Iris pigment epithelial cell (primary cell): ENCODE measurements at places on chromosomes 5 and 9.

DNA sequence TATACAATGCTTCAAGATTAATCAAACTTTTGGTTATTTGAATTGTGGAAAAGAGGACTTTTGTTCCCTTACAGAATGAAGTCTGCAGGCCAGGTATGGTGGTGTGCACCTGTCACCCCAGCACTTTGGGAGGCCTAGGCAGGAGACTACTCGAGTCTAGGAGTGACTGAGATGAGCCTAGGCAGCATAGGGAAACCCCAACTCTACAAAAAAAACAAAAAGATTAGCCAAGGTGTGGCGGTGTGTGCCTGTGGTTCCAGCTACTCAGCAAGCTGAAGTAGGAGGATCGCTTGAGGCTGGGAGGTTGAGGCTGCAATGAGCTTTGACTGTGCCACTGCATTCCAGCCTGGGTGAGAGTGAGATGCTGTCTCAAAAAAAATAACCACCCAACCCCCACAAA, 9.3 kb downstream of the CCNH start:
- no peak for DNase-seq

GRCh38 chr5:181053488-181054121, 13.5 kb downstream of the BTNL9 start:
- DNase-seq = no peak

DNA sequence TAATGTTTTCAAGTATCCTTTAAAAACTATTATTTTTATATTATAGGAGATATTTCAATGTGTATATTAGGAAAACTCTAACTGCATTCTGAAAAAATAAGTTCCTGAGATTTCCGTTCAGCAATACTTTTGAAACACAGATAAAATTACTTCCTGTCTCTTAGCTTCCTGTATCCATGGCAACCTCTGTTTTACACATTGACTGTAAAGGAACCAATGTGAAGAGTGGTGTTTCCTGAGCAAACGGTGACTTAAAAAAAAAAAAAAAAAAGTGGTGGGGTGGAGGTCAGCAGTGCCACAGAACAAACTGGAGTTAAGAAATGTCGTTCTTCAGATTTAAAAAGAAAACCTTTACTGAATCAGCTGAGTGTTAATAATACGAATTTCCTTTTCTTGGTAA, at the start of gene LRRC70:
Gene LRRC70, plus strand, starts transcription at position 280 of the 400 bp plus-strand sequence. CDS start 620 bp downstream, outside the sequence.
- peak; percentile 90 for DNase-seq

- DNase-seq = peak; percentile 49
Measured at GRCh38 chr5:31407921-31408693, 123.8 kb downstream of the DROSHA start.

DNA sequence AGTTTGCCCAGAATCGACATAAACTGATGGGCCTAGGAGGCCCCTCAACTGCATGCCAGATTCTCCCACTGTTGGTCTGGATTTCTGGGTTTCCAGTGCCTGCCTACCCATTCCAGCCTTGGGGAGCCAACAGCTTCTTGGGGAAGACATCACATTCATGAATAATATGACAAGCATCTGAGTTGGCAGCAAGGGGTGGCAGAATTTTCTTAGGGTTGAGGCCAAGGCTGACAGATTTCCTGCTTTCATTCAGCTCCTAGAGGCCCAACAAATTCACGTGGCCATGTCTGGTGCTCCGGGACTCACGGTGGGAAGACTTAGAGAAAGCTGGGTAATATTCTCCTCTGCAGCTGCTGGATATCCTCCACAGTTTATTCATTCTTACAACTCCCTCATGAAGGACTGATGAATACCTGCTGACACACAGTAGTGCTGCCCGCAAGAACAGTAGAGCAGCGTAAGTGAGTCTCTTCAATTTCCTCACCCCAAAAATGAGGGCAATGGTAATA, 305.0 kb upstream of the TNC start:
- no peak for DNase-seq

DNA sequence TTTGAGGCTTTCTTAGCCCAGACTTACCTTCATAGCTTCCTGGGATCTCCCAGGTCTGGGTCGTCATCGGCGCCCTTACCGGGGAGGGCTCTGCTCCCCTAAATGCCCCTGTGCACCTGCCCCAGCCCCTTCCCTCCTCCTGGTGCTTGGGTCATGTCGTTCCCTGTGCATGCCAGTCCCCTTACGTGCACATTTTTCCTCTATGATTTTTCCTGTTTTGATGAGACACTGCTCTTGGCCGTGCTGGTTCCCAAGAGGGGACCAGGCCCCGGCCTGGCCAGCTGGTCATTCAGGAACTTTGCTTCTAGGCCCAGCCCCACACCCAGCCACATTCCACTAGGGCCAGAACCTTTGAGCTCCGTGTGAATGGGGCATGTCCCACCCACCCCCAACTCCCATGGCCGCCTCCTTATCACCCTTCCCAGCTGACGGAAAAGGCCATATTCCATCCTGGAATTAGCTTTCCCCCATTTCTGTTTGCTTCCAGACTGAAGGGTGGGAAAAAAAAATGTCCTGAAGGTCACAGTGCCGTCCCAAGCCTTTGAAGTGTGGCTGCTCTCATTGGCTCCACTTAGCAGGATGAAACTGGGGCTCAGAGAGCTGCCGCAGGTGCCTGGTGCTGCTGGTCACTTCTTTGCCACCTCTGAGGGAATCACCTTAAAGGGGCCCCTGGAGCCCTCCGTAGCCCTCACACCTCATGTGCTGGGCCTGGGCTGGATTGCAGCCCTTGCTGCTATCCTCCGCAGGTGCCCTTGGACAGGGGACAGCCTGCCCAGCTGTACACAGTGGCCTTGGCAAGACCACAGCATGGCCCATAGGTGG, 25.1 kb downstream of the ERGIC1 start:
- DNase-seq = peak; percentile 76

DNA sequence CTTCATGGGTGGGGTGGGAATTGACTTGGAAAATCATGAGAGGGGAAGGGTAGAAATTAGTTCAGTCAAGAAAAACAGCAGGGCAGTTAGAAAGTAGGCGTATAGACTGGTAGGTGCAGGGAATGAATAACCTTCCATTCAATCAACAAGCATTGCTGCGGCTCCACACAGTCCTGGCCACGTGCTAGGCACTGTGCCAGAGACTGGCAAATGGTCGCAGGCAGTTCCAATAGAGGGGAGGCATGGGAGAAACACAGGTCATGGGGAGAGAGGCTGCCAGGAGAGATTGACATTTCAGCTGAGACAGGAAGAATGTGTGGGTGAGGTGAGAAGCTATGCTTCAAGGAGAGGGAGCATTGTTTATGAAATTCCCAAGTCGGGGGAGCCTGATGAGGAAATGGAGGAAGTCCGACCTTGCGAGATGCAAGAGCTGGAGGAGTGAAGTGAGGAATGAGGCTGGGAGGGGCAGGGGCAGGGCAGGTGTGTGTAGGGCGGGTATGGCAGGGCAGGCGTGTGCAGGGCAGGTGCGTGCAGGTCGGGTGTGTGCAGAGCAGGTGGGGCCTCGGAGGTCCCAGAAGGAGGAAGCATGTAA, 54.4 kb upstream of the PPARGC1B start:
- DNase-seq = no peak

- DNase-seq = no peak
Measured at GRCh38 chr5:56253126-56253525, 20.0 kb upstream of the ANKRD55 start.

DNA sequence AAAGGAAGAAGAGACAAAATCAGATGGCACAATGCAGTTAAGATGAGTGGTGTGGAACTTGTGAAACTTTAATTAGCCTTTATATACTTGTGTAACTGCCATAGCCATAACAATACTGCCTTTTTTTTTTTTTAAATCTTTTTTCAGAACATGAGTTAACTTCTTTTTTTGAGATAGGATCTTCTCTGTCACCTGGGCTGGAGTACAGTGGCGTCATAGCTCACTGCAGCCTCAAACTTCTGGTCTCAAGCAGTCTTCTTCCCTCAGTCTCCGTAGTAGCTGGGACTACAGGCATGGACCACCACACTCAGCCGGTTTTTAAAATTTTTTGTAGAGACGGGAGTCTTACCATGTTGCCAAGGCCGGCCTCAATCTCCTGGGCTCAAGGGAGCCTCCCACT, 37.2 kb downstream of the GPBP1 start:
- no peak for DNase-seq

DNA sequence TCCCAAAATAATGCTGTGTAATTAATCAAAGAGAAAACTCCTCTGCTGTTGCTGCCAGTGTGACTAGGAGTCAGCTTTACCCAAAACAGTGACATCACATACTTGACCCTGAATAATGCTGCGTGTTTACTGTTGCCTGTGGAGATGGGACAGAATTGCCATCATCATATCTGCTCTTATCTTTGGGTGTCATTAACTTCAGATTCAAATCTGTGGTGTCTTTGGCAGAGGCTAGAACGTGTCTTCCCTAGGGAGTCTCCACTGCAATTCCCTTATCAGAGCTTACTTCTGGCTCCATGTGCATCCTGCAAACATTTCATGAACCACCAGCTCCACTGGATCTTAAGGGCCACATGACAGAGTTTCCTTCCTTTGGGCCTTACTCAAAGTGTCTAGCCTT, 88.9 kb upstream of the MRPS30 start:
- no peak for DNase-seq

- peak; percentile 55 for DNase-seq
Measured at GRCh38 chr9:17191082-17191481, 56.2 kb downstream of the CNTLN start.

- DNase-seq = no peak
Measured at GRCh38 chr5:108543486-108543885, 161.6 kb upstream of the FBXL17 start.

GRCh38 chr9:117343427-117343826, 71.4 kb downstream of the ASTN2 start:
- DNase-seq = peak; percentile 66

DNA sequence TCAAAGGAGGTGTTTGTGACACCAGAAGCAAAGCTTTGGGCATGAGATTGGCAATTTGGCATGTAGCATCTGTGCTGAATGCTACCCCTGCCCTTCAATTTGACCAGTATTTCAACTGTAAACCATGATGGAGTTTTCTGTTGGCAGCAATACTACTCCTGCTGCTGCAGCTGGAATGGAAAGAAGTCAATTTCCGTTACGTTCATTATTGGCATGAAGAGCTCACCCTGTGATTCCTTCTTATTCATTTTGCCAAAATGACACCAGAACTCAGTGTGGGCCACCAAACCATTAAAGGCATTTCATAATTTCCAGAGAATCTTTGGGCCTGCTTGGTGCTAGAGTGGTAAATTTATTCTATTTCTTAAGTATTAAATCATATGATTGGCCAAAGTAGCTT, 433.1 kb upstream of the DMAC1 start:
- no peak for DNase-seq

DNA sequence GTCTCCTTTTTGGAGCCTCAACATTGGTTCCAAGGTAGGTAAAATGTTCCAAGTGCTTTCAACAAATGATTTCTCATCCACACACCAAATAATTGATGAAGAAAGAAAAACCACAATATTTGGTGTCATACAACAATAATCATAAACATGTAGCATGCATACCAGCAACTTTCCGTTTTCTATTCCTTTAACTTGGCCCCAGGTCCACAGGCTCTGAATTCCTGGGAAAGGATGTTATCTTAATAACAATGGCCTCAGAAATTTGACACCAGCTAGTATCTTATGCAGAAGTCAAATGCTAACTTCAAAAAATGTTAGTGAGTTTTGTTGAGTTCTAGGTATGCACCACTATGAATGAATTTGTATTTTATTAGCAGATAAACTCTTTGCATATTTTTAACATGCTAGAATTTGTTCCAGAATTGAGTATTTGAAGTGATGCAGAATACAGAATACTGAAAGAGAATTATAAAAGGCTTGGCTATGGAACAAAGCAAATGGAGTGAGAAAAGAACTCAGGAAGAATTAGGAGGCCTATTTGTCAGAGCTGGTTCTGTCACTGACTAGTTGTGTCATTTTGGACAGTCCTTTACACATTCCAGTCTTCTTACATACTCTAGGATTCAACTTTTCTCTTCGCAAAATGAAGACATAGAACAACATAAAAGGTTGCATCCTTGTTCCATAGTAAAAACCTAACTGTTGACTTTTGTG, 435.3 kb upstream of the TNC start:
- no peak for DNase-seq

GRCh38 chr9:129482521-129483414, 138.1 kb downstream of the C9orf50 start:
- DNase-seq = peak; percentile 91

- peak; percentile 78 for DNase-seq
Measured at GRCh38 chr5:52808316-52808901, 20.7 kb downstream of the ITGA1 start.

DNA sequence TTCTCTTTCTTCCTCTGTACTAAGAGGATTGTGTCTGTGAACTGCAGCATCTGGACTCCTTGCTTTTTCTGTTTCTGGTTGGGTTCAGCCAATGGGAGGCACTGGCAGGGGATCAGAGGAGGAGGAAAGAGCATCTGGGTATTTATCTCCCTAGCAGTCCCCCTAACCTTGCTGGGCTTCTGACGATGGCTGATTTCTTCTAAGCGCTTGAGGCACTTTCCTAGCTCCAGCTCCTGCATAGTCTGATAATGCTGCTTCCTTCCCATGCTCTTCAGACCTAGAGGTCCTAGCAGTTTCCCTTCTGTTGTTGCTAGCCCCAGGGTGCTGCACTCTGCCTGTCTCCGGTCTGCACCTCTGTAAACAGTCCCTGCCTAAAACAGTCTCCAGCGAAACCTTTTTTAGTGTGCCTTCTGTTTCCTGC, 225.1 kb downstream of the PDZD2 start:
- DNase-seq = no peak

DNA sequence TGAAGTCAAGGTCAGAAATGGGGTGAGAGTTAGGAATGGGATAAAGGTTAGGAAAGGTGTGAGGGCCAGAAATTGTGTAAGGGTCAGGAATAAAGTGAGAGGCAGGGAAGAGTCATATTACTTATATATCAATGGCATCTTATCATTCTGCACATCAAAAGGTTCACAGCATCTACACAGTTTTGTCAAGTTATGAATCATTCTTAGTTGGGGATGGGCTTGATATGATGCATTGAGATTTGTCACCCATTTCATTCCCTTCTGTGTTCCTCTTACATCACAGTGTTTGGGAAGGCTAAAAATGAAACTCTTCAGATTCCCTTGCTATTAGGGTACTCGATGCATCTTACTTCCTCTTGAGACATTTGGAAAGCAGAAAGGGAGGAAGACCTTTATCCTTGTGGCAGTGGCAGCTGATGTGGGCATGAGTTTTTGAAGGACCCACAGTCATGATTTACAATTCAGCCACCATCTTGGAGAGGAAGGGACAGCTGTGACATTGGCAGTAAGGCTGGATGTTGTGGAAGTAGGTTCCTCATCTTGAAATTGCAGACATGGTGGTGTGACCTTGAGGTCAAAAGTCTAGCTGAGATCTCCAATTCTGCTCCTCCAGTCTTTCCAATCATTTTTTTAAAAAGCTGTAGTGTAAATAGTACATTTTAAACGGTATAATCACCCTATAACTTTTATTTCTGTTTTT, 24.2 kb upstream of the NPR3 start:
- DNase-seq = peak; percentile 9

GRCh38 chr5:36880761-36881160, 4.2 kb downstream of the NIPBL start:
- DNase-seq = no peak

DNA sequence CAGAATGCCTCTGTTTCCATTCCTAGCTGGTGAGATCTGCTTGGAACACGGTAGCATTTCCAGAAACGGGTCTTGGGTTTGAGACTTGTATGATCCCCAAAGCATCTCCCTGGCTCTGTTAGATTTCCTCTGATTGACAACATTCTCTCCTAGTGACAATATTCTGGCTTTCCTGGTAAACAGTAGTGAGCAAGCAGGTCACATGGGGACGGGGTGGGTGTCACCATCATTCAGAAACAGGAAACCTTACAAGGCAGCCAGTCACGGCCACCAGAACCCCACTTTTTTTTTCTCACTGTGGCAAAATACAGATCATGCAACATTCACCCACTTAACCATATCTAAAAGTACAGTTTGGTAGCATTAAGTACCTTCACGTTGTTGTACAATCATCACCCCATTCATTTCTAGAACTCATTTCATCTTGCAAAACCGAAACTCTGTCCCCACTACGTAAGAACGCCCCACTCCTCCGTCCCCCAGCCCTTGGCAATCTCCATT, 90.1 kb upstream of the LMX1B start:
- no peak for DNase-seq
